ENCODE measurements at places on chromosomes 1 and 21.

DNA sequence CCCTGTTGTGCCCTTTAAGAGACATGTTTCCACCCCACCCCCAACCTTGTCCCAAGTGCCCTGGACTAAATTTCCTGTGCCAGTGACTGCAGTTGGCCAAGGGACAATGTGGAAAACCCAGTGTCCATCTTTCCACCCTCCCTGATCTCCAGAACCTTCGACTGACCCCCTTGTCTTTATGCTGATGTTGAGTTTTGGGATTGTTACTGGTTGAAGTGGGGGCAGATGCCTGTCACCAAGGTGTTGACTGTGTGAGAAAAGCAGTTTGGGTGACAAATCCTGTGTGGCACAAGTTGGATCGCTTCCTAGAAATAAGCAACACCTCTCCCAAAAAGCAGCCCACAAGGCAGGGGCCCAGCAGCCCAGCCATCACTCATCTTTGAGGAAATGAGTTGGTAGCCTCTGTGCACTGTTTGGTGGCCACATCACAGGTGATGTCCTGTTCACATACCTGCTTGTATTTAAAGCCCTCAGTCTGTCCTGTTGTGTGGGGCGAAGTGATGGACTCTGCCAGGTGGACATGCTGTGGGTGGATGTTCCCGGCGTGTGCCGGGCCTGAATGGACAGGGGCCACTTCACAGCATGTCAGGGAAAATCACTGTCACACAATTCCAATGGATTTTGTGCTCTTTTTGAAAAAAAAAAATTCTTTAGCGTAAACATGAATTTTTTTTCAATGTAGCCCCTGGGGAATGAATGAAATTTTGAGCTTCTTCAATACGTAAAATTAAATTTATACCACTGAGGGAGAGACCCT lies 6.6 kb upstream of the MIIP start:
- no peak for DNase-seq

DNA sequence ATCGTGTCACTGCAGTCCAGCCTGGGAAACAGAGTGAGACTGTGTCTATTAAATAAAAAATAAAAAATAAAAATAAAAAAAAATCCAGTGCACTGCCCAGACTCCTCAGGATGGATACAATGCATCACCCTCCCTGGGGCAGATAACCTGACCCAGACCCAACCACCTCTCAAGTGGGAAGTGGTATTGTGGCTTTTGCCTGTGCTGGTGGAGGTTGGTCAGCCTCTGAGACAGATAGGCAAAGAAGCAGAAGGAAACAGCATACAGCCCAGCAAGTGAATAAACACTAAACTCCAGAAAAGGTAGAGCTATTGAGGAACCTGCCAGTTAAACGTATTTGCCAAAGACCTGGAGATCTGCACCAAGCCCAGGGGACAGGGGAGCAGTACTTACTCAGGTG lies 22.0 kb downstream of the HHIPL2 start:
- DNase-seq, result no peak

DNA sequence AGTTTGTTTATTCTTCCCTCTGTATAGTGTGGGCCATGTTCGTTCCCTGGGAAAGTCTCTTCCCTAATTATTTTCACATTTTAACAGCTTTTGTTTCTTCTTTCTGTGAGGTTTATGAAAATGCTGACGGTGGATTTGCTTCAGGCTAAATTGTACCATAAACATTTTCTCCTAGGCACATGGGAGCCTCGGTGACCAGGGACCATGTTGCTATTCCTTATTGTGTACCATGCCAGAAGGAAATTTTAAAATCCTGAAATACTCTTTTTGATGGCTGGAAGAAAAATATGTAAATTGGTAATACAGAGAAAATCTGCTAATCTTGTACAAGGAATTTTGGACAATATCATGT lies 230.1 kb upstream of the JUN start:
- DNase-seq, result no peak

- DNase-seq, result no peak
These were observed 118.9 kb downstream of the FASLG start for GRCh38 chr1:172777767-172778166.

- DNase-seq, result no peak
These were observed 10.4 kb downstream of the KRTAP10-1 start for GRCh38 chr21:44529503-44530125.

DNA sequence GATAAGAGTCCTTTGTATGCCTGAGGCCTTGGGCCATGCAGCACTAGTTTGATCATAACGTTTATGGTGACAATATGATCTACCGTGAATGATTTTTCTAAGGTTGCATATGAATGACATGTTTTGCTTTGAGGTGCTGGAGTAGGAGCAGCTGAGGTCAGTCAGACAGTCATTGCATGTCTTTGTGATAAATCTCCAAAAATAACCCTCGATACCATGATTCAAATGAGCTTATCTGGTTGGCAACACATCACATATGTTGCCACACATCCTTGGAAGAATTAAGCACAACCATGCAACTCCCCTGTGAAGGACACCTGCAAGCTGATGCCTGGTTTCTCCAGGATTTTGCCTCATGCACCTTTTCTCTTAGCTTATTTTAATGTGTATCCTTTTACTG lies 394.5 kb downstream of the LTN1 start:
- DNase-seq, result no peak

DNA sequence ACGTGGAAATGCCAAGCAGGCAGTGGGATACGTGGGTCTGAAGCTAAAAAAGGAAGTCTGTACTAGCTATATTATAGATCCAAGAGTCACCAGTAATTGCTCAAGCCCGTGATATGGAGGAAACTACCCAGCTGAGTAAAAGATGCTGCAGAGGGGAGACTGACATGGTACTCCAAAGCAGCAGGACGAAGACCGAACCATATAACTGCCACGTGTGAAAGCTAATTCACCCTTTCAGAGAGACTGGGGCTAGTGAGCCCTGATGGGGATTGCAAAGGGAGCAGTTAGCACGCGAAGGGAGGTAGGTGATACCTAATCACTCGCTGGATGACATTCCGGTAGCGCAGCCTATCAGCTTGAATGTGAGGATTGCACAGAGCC lies 316 bp downstream of the AP4B1 start:
- no peak for DNase-seq

GRCh38 chr1:18884419-18884717 lies 18.0 kb downstream of the ALDH4A1 start:
- DNase-seq, result no peak

DNA sequence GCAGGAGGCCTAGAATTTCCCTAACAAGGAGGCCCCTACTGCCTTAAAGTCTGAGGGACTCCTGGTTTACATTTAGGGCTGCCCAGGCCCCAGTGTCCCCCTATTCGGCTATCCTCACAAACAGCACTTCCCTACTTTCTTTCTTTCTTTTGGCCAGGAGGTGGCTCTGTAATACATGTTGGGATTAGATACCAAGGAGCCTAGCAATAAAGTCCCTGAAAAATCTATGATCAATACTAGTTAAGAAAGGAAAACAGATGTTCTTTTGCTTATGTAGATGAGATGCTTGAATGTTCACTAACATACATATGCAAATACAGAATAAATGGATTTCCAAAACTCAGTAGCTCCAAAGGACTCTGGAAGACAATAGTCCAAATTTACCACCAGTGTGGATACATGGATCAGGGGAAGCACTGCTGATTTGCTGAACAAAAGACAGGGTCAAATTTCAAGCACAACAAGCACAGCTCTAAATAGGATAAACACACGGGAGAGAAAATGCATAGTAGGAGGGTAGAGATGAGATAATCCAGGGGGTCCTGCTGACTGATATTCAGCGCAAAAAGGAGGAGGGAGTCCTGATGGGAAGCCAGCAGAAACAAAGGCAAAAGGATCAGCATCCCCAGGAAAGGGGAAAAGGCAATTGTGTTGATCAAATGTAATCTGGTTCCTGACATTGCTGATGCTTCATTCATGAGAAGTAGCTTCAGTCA lies 240.0 kb downstream of the NUF2 start:
- no peak for DNase-seq

- no peak for DNase-seq
These were observed 58.4 kb upstream of the EPS8L3 start for GRCh38 chr1:109821831-109822745.

GRCh38 chr1:188122646-188123045 lies 1293.9 kb downstream of the PLA2G4A start:
- DNase-seq, result no peak
